AG08395 (cell line): ENCODE measurements at places on chromosomes 4 and X.

DNA sequence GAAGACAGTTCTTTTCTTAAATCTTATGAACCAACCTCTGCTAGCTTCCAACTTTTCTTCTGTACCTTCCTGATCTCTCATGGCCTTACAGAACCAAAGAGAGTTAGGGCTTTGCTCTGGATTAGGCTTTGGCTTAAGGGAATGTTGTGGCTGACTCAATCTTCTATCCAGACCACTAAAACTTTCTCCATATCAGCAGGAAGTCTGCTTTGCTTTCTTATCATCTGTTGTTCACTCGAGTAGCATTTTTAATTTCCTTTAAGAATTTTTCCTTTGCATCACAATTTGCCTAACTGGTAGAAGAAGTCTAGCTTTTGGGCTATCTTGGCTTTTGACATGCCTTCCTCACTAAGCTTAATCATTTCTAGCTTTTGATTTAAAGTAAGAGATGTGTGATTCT lies 167.0 kb downstream of the TBCK start:
- no peak for DNase-seq

DNA sequence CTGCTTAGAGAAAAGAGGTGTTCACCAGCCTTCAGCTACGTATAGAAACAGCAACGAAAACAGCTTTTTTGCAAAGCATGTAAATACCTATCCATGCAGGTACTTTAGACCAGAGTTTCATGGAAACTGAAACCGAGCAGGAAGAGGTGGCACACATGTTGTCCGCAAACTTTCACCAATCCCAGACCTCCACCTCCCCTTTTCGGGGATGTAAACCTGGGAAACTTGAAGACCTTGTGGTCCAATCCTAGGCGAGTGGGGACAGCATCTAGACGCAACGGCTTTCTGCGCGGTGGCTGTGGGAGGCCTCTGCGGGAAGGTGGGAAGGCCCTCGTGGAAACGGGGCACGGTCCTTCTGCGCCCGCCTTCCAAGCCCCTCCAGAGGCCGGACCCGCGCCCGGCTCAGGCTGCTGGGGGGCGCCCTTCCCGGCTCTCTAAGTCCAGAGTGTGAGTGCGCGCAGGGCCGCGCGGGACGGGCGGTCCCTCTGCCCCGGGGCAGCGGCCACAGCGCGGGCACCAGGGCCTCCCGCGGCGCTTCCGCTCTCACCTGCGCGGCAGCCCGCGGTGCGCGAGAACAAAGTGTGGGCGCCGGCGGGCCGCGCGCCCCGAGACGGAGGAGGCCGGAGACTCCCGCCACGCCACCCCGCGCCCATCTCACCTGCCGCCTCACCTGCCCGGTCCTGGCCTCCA lies 830 bp upstream of the SHROOM2 start:
- no peak for DNase-seq

GRCh38 chrX:115345615-115346014 lies 56.1 kb downstream of the LUZP4 start:
- no peak for DNase-seq

GRCh38 chr4:67401902-67402301 lies 143.4 kb downstream of the CENPC start:
- DNase-seq = no peak

GRCh38 chr4:185004562-185005218 lies 13.6 kb upstream of the HELT start:
- no peak for DNase-seq

DNA sequence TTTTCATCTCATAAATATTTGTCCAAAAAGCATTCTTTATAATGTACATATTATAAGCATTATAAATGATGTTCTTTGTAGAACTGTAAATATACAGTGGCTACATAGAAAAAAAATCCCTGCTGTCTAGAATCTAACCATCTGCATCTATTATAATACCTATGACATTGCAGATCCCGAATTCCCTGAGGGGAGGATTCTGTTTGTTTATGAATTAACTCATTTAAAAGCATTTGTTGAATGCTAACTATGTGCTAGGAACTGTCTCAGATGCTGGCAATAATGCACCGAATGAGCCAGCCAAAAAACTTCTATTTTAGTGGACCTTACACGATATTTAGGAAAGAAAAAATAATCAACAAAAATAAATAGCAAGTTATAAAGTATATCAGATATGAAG lies 189.6 kb downstream of the PACRGL start:
- DNase-seq = no peak

DNA sequence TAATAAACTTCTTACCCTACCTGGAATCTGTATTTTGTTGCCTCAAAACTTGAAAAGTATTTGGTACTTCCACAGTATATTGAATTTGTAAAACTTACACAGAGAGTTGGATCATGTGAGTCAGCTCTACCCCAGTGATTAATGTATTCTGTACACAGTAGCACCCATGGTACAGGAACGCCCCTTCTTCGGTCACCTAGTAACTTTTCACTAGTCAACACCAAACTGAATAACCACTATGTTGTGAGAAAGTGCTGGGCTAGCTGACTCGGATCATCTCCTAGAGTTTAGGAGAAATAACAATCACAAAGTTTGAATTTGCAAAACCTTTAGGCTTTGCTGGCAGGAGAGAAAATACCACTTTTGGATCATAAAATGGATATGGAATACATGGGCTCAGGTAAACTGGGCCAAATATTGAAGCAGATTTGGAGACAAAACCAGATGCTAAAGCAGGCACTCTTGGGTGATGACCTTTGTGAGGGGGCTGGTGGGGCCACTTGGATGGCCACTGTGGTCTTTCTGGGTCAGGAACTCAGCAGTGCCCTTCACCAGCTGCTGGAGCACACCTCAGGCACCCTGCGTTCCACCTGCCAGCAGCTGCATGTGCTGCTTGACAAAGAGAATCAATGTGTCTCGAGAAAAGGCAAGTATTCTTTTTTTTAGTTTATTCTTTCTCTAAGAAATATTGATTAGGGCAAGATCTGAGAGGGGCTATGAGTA lies at the start of gene DTHD1:
DTHD1 (plus strand) TSS at position 233 of the 723 bp plus-strand sequence; CDS start at position 376, 143 bp downstream.
- no peak for DNase-seq

DNA sequence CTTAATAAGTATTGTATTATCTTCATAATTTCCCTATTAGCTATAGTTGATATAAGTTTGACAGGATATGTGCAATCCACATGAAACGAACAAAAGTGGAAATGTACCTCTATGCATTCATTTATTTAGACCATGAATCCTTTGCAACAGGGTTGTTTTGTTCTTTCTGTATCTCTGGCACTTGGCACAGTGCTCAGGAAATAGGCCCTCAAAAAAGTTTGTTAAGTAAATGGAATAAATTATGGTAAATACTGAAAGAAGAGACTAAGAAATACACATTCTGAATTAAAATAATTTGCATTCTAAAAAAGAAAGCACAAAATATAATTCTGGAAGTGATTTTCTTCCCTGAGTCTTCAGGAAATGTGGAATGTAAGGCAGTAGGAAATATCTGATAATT lies 39.3 kb downstream of the TAPT1 start:
- DNase-seq = no peak

GRCh38 chrX:44489515-44489914 lies 53.1 kb downstream of the FUNDC1 start:
- DNase-seq = no peak

- no peak for DNase-seq
These were observed 37.0 kb downstream of the HTT start for GRCh38 chr4:3111461-3111860.

DNA sequence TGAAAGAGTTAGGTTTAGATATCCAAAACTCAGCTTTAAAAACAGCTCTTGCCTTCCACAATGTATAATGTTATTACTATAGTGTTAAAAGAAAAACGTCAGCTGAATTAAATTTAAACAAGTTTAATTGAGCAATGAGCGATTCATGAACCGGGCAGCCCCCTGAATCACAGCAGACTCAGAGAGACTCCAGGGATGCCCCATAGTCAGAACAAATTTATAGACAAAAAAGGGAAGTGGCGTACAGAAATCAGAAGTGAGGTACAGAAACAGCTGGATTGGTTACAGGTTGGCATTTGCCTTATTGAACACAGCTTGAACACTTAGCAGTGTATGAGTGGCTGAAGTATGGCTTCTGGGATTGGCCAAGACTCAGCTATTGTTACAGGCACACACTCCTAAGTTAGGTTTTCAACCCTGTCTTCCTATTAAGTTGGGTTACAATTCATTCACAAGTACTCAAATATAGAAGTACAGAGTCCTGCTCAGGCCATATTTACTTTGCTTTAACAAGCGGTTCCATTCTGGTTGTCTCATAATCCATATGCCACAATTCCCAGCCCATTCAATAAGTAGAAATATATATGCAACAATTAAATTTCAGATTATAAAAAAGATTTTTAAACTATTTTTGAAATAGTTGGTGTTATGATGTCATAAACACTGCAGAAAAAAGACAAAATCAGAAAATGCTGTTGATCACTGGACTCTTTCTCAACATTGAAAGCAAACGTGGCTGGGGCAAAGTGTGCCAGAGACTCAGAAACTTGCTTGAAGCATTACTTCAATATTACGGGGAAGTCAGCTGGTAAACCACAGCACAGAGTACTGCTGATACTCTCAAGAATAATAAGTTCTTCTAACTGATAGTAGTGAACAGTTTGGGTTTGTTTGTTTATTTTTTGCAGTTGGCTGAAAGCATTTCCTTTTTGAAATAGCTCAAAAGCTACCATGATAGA lies 459.7 kb downstream of the RAB28 start:
- DNase-seq = no peak

- no peak for DNase-seq
These were observed 326.3 kb upstream of the ZCCHC13 start for GRCh38 chrX:73977542-73978169.

DNA sequence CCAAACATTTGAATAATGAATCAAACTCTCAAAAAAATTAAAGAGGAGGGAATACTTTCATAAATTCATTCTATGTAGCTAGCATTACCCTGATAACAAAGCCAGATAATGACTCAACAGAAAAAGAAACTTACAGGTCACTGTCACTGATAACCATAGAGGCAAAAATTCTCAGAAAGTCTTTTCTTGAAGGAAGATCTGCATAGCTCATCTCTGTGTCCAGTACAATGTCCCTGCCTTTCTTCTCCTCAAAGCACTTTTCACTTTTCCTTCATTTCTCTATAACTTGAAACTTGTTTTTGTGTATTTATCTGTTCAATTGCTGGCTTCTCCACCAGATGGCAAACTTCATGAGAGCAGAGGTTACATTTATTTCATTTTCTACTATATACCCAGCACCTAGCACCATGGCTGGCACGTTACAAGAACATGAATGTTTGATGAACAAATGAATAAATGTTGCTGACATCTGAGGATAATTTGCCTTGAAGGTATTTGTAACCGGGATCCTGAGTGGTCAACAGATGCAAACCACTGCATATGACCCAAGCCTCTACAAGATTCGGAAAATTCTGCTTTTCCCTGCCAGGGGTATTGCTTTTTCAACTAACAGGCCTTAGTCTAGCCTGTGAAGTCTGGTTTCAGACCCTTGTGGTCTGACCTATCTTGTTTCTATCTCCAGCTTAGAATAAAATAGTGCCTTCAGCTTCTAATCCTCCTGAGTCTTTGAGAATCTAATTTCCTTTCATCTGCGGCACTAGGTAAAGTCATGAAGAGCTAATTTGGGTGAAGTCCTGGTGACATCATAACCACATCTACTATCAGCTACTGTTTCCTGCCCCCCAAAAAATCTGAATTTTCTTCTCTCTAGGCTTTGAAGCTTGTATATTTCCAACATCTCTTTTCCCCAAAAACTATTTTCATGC lies 52.5 kb upstream of the ANTXR2 start:
- peak; percentile 33 for DNase-seq
